ENCODE measurements at places on chromosomes 3 and 15.
A peak's percentile ranks its signal among the peaks of the same experiment; 100 is the strongest.

GRCh38 chr3:186093271-186093900 is 15.5 kb downstream of the ETV5 start:
- H3K36me3 ChIP-seq = no peaks in the 10 kb centered on the region
- no peak overlapping the region for H3K27ac ChIP-seq
- H3K27me3 ChIP-seq = no peaks in the 10 kb centered on the region
- no peak for DNase-seq

DNA sequence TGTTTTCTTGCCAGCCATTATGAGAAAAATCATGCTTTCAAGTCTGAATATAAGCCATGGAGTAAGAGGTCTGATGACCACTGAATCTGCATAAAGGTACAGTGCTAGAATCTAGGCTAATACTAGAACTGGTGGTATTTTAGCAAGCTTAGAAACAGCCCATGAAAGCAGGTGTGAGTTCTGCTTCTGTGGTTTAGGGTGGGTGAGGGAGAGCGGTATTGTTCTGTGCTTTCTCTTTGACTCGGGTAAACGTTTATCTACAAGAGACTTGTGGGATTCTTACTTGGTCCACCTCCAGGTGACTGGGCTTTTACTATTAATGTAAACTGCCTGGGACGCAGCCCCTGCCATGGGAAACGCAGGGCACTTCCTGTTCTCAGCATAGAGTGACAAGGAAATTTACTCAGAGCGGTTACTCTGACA is 55.2 kb downstream of the PGPEP1L start:
- H3K4me1 ChIP-seq = no peaks in the 10 kb centered on the region
- H3K27me3 ChIP-seq = no peaks in the 10 kb centered on the region
- H3K36me3 ChIP-seq = peaks cover 33% of the 10 kb centered on the region
- DNase-seq = no peak

- no peak overlapping the region for H3K4me3 ChIP-seq
- no peak for DNase-seq
- peaks cover 5% of the 10 kb centered on the region for H3K4me1 ChIP-seq
- H3K27ac ChIP-seq = peak overlapping the region; percentile 33
- H3K36me3 ChIP-seq = peaks cover 17% of the 10 kb centered on the region
Observed at GRCh38 chr3:171704002-171704401, 106.3 kb downstream of the PLD1 start.

DNA sequence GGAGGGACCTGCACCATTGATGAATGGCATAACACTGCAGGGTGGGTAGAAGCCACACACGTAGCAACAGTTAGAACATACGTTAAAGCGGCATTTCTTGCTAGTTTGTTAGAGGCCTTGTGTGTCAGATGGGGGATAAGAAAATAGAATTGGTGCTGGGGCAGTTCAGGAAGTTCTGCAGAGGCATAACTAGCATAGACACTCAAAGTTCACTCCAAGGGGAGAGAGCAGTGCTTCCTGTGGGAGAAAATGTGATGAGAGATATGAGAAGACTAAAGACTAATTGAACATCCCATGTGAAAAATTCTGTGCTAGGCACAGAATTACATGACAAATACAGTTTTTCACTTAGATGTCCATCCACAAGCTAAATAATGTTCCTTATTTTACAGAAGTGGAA is 327.1 kb downstream of the ZNF621 start:
- no peak overlapping the region for H3K4me3 ChIP-seq
- no peaks in the 10 kb centered on the region for H3K4me1 ChIP-seq
- H3K36me3 ChIP-seq = no peaks in the 10 kb centered on the region
- no peak overlapping the region for H3K27ac ChIP-seq

DNA sequence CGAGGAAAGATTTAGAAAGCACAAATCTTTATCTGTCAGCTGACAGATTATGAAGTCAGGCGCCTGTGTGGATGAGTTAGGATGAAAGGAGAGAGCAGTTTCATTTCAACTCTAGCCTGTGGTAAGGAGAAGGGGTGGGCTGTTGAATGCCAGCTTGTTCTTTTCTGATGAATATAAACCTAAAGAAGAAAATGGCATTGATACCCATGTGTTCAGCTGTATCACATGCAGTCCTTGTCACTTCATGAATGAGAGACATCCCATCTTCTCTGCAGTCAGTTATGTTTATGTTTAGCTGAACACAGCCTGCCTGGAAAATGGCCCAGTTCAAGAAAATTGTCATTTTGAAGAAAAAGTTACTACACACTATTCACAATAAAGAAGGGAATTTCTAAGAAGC is 345.7 kb upstream of the RBMS3 start:
- H3K27ac ChIP-seq = no peak overlapping the region
- DNase-seq = no peak
- H3K4me1 ChIP-seq = peaks cover 7% of the 10 kb centered on the region
- no peaks in the 10 kb centered on the region for H3K27me3 ChIP-seq

DNA sequence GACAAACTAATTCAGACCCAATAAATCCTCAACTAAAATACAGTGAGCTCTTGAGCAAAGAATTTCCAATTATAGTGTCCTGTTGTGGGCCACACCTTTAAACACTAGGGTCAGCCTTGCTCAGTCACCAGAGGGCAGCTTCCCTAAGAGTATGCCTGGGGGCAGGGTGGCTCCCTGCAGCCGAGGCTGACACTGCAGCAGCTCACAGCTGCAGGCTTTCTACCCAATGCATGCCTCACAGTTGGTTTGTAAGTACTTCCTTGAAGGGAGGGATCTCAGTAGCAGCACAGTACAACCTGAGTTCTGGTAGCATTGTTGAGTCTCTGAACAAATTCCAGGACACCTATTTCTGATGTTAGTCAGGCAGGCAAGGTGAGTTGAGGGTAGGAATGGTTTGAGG is 335.6 kb downstream of the TUSC7 start:
- H3K4me1 ChIP-seq = no peaks in the 10 kb centered on the region
- no peaks in the 10 kb centered on the region for H3K36me3 ChIP-seq

GRCh38 chr3:36635731-36636130 is 128.6 kb downstream of the DCLK3 start:
- no peaks in the 10 kb centered on the region for H3K27me3 ChIP-seq
- H3K4me1 ChIP-seq = no peaks in the 10 kb centered on the region
- H3K27ac ChIP-seq = no peak overlapping the region
- H3K36me3 ChIP-seq = no peaks in the 10 kb centered on the region
- H3K4me3 ChIP-seq = no peak overlapping the region

- no peaks in the 10 kb centered on the region for H3K27me3 ChIP-seq
- H3K4me3 ChIP-seq = no peak overlapping the region
- no peak for DNase-seq
- no peaks in the 10 kb centered on the region for H3K36me3 ChIP-seq
Observed at GRCh38 chr3:130543322-130543721, 26.3 kb downstream of the COL6A6 start.

DNA sequence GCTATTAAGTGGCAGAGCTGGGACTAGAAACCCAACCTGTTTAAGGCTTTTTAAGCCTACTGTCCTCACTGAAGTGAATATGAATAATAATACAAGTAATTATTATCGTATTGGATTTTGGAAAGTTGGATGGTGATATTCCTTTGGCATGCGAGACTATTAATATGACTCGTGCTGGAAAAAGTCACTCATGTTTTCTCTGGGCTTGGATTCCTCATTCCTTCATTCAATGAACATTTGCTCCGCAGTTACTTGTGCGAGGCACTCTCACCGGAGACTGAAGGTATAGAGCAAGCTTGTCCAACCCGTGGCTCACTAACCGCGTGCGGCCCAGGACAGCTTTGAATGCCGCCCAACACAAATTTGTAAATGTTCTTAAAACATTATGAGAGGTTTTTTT is 694 bp downstream of the PLAAT1 start:
- peak overlapping the region; percentile 40 for H3K4me3 ChIP-seq
- DNase-seq = no peak
- H3K4me1 ChIP-seq = no peaks in the 10 kb centered on the region
- H3K36me3 ChIP-seq = no peaks in the 10 kb centered on the region

DNA sequence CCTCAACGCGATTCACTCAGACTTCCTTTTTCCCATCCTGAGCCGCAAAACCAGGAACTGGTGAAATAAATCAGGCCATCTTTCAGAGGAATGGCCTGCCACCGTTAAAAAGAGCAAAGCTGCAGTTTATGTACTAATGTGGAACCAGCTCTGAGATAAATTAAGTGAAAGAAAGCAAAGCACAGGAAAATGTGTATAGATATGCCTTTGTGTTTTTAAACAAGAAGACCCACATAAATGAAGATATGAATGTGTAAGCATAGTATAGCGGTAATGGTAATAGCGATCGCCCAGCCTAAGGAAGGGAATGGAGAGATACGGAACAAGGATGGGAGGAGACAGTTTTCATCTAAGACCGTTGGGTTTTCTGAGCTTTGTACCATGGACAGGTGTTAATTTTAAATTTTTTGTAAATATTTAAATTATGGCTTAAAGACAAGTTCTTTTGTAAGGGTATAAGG is 30.8 kb upstream of the RPN1 start:
- no peaks in the 10 kb centered on the region for H3K36me3 ChIP-seq
- H3K27ac ChIP-seq = peak overlapping the region; percentile 87
- no peaks in the 10 kb centered on the region for H3K4me1 ChIP-seq
- DNase-seq = no peak
- peak overlapping the region; percentile 64 for H3K4me3 ChIP-seq
- H3K27me3 ChIP-seq = no peaks in the 10 kb centered on the region

DNA sequence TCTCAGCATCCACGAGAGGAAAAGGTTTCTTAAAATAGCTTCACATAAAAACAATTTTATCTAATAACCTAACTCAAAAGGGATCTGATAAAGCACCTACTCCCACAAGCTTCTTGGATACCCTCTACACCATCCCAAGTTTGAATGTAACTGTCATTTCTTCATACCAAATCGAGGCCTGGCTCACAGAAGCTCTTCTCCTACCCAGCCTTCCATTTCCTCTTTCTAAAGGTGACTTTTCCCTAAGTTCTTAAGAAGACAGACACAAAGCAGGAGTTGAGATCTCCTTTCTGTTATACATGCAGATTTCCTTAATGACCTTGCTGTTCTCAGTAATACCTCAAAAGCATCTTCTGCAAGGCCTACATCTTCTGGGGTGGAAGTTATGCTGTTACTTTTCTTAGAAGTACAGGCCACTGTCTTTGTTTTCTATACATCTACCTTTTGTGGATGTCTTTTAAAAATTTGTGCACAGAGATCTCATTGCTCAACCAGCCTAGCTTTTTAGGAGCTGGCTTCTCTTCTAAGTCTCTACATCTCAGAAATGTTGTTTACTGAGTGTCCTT is 3.4 kb upstream of the LRRIQ4 start:
- no peak overlapping the region for H3K4me3 ChIP-seq
- no peak for DNase-seq
- no peaks in the 10 kb centered on the region for H3K36me3 ChIP-seq
- H3K27ac ChIP-seq = no peak overlapping the region
- H3K27me3 ChIP-seq = no peaks in the 10 kb centered on the region

GRCh38 chr3:102577082-102577789 is 142.4 kb downstream of the ZPLD1 start:
- no peaks in the 10 kb centered on the region for H3K27me3 ChIP-seq
- H3K4me3 ChIP-seq = no peak overlapping the region
- H3K27ac ChIP-seq = no peak overlapping the region
- no peak for DNase-seq
- H3K4me1 ChIP-seq = no peaks in the 10 kb centered on the region
- no peaks in the 10 kb centered on the region for H3K36me3 ChIP-seq

DNA sequence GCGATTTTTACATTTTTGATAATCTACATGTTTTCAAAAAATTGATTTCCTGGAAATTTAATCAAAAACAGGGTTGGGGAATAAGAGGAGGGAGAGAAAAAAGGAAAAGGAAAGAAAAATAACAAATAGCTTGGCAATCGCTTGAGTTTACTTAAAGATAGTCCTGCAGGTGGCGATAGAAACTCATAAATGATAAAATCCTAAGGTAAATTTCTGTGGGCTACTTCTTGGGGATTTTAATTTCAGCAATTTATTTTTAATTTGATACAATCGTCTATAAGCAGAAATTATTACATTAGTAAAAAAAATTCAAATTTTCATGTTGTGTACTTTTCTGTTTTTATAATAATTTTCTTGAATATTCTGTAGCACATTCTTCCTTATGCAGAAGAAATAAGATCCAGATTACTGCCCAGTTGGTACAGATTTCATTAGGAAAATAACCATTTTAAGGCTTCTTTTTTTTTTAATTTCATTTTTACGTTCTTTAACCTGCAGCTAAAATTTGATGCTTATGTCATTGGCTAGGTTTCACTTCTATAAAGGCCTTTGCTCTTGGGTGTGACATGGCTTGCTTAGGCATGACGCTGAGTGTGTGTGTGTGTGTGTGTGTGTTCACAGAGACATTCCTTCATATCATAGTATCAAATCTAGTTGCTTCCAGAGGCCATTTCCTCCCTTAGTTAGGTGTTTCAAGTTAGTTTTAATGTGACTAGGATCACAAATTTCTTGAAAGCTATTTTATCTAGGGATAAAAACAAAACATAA is 181.8 kb downstream of the MCTP2 start:
- DNase-seq = no peak
- H3K27me3 ChIP-seq = no peaks in the 10 kb centered on the region
- H3K4me1 ChIP-seq = no peaks in the 10 kb centered on the region
- no peak overlapping the region for H3K4me3 ChIP-seq

- no peaks in the 10 kb centered on the region for H3K4me1 ChIP-seq
- H3K27ac ChIP-seq = no peak overlapping the region
- DNase-seq = no peak
- H3K4me3 ChIP-seq = no peak overlapping the region
- no peaks in the 10 kb centered on the region for H3K36me3 ChIP-seq
- H3K27me3 ChIP-seq = no peaks in the 10 kb centered on the region
Observed at GRCh38 chr3:67783281-67784250, 129.2 kb upstream of the SUCLG2 start.
